ENCODE measurements at places on chromosomes 13 and 19. TPM values are rescaled to one million over a fixed set of nuclear protein-coding genes. Genes with fewer than 3 reads are reported as not detected.

IGSF23 gene
- total RNA-seq: 0.93 TPM

TRPM4 gene
- total RNA-seq: 41.5 TPM

GRCh38 chr13:44711706-44712105 lies 135.6 kb upstream of the TSC22D1 start:
- no peaks in the 10 kb centered on the region for H3K27me3 ChIP-seq
- H3K4me1 ChIP-seq: peaks cover 13% of the 10 kb centered on the region
- no peak overlapping the region for H3K4me3 ChIP-seq
- H3K27ac ChIP-seq: no peak overlapping the region

GRCh38 chr19:31589109-31589508 lies 239.9 kb upstream of the TSHZ3 start:
- H3K27ac ChIP-seq: no peak overlapping the region
- H3K4me1 ChIP-seq: no peaks in the 10 kb centered on the region
- H3K4me3 ChIP-seq: no peak overlapping the region

- no peak for DNase-seq
- H3K36me3 ChIP-seq: no peaks in the 10 kb centered on the region
- H3K4me1 ChIP-seq: peaks cover 25% of the 10 kb centered on the region
- peak overlapping the region; percentile 48 for H3K27ac ChIP-seq
- no peak overlapping the region for H3K4me3 ChIP-seq
Measured at GRCh38 chr19:35310331-35310730, 18.4 kb downstream of the MAG start.

DNA sequence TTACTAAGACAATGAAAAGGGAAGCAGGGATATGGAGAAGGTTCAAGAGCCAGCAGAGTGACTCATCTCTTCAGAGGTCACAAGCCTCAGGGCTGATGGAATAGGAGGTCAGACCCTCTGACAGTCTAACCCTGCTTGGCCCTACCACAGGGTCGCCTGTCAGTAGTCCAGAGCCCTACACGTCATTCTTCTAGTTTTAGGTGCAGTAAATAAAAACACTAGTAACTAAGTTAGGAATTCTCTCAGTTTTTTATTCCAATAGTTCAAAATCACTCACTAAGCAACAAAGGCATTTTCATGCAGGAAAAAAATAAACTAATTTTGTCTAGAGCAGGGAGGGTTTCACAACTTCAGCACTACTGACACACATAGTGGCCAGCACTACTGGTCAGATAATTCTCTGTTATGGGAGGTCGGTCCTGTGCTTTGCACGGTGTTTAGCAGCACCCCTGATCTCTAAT lies 27.2 kb downstream of the FOXO1 start:
- H3K4me1 ChIP-seq: peaks cover 37% of the 10 kb centered on the region
- no peak for DNase-seq
- no peaks in the 10 kb centered on the region for H3K27me3 ChIP-seq
- H3K27ac ChIP-seq: peak overlapping the region; percentile 11
- H3K4me3 ChIP-seq: no peak overlapping the region
- H3K36me3 ChIP-seq: peaks cover 3% of the 10 kb centered on the region

DNA sequence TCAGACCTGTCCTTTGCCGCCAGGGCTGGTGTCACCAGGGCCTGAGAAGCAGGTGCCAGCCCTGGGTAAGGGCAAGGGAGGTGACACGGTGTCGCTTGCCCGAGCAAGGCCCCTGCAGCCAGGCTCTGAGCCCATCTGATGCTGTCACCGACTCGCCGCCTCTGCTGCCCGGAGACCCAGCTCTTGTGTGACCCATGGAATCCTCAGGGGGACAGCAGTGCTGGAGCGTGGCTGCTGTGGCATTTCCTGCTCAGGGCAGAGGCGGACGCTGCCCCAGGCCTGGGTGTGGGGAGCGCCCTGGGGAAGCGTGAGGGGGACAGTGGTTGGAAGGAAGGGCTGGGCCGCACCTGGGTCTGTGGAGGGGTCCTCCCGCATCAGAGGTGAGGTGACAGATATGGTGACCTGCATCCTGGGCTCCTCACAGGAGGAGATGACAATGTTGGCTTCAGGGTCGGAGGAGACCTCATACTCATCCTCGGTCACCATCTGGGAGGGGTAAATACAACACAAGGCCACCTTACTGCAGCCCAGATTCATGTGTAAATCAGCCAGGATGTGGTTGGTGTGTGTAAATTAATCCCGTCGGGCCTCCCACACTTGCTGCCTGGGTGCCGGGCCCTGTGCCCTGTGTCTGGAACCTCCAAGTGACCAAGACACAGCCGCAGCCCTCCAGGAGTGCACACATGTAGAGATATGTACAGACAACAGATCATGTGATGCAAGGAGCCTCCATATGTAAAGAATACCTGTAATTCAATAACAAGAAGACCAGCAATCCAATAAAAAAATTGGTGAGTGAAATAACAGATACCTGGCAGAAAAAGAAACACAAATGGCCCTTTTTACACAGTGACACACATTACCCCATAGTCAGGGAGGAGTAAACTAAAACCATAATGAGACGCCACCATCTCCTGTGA lies 27.6 kb upstream of the MATK start:
- no peaks in the 10 kb centered on the region for H3K36me3 ChIP-seq
- H3K27ac ChIP-seq: no peak overlapping the region
- DNase-seq: no peak
- no peaks in the 10 kb centered on the region for H3K4me1 ChIP-seq

- H3K36me3 ChIP-seq: no peaks in the 10 kb centered on the region
- H3K27ac ChIP-seq: no peak overlapping the region
- no peaks in the 10 kb centered on the region for H3K27me3 ChIP-seq
- no peak overlapping the region for H3K4me3 ChIP-seq
- no peak for DNase-seq
Measured at GRCh38 chr13:37168926-37169325, 63.5 kb upstream of the CSNK1A1L start.

Measured in type B pancreatic cell (in vitro differentiated cells).